LoVo (cell line): ENCODE measurements at places on chromosomes 16 and 17.

GRCh38 chr17:64315032-64315490, 52.0 kb upstream of the TEX2 start:
- no peak for DNase-seq

DNA sequence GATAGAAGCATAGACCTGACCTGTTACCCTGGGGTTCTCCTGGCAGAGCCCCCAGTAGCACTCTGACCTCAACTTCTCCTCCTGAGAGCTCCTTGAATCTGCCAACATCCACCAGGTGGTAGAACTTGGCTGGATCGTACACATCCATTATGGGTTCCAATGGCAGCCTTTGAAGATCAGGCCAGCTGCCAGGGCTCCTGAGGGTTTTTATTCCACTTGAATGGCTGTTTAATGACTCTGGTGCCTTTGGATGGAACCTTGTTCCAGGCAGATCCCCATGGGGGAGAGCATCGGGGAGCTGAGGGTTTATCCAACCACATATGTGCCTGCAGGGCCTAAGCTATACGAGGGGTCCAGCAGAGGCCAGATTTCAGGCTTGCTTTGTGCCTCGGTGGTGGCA, 47.1 kb upstream of the CLEC19A start:
- DNase-seq = no peak

GRCh38 chr17:64580384-64581315, 73.9 kb downstream of the CEP95 start:
- DNase-seq = no peak

GRCh38 chr17:32627239-32627996, 140.6 kb downstream of the CDK5R1 start:
- DNase-seq = no peak

GRCh38 chr16:57039148-57039812, 49.9 kb downstream of the NLRC5 start:
- no peak for DNase-seq

- DNase-seq = no peak
Observed at GRCh38 chr16:28986492-28986891, 1.6 kb downstream of the LAT start.

DNA sequence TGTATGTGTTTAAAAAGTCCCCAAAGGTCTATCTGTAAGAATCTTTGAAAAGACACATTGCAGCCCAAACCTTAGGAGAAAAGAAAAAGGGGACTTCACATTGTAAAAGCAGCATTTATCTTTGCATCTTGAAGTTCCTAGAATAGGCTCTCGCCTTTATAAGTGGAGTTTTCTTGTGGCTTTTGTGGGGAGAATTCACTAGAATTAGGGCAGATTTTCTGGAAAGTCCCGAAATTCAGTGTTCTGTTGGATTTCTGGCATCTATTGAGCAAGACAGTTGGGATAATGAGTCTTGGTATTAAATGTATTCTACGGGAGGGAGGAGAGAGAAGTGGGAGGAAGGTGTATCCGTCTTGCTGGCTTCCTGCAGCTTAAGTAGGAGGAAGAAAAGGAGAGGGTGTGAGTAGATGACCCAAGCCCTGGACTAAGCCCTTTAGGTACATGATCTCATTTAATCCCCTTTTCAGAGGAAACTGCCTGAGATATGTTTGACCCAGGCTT, 62.6 kb downstream of the PRKCA start:
- no peak for DNase-seq

DNA sequence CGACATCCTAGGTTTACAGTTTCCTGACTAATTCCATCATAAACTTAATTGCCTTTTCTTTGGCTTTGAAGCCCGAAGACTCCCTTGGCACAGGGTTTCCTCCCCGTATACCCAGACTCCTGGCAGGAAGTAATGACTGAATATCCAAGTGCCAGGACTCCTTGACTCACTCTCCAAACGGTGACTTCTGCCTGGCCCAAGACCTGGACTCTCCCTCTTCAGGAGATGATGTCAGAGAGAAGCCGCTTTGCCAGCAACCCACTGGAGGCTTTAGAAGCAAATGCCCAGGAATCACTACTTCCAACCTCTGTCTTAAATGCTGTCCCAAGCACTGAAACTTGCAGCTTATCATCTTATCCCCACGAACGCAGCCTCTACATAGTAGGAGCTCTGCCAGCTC, 146.5 kb downstream of the RGS9 start:
- peak; percentile 95 for DNase-seq

GRCh38 chr17:79944251-79944812, 91.3 kb downstream of the TBC1D16 start:
- no peak for DNase-seq

DNA sequence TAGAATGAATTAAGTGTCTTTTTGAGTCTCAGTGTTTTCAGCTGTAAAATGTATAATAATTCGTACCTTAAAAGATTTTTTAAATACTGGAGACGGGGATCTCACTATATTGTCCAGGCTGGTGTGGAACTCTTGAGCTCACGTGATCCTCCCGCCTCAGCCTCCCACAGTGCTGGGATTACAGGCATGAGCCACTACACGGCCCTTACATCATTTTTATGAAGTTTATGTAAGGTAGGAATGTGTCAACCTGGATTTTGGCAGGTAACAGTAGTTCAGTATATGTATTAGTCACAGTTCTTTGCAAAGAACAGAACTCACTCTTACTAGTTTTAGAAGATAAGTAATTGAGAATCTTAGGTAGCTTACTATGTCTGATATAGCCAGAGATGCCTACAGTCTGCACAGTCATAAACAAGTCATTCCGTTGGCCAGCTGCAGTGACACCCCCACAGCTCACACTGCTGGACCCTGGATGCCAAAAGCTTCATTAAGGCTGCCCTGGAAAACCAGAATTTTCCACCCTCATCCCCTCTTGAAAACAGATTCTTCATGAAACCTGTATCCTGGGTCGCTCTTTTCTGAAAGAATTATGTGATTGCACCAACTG, 583 bp upstream of the COX6A2 start:
- DNase-seq = no peak

- DNase-seq = no peak
Observed at GRCh38 chr17:73464447-73464846, 152.6 kb upstream of the CDC42EP4 start.

DNA sequence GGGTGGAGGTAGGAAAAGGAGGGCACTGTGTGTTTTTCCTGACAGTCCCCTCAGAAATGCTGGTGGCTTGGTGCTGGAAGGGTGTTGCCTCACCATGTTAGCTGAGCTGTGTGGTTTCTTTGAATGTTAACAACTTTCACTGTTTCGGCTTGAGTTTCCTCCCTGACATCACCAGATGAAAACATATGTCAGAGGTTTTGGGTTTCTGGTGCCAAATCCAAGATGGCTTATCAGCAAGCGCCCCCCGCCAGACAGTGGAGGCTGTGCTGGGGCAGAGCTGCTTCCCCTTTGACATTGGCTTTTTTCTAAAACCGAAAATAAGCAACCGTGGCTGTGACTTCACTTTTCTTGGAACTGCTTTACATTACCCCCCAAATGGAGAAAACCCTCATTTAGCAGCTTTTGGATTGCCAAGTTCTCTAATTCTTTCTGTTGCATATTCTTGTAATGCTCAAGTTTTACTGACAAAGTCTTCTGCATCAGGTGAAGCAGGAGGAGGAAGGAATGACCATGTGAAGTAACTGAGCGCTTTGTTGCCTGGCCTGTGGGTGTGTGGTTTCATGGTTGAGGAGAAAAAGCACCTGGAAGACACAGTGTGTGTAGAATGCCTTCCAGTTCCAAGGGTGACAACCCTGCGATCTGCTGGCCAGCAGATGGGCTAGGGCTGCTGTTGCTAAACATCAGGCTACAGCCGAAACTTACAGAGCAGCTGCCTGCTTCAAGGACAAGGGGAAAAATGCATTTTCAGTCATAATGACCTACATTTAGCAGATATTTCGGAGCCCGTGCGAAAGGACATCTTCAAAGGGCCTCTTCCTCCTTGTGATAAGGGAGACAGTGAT, 9.7 kb downstream of the RMI2 start:
- no peak for DNase-seq

DNA sequence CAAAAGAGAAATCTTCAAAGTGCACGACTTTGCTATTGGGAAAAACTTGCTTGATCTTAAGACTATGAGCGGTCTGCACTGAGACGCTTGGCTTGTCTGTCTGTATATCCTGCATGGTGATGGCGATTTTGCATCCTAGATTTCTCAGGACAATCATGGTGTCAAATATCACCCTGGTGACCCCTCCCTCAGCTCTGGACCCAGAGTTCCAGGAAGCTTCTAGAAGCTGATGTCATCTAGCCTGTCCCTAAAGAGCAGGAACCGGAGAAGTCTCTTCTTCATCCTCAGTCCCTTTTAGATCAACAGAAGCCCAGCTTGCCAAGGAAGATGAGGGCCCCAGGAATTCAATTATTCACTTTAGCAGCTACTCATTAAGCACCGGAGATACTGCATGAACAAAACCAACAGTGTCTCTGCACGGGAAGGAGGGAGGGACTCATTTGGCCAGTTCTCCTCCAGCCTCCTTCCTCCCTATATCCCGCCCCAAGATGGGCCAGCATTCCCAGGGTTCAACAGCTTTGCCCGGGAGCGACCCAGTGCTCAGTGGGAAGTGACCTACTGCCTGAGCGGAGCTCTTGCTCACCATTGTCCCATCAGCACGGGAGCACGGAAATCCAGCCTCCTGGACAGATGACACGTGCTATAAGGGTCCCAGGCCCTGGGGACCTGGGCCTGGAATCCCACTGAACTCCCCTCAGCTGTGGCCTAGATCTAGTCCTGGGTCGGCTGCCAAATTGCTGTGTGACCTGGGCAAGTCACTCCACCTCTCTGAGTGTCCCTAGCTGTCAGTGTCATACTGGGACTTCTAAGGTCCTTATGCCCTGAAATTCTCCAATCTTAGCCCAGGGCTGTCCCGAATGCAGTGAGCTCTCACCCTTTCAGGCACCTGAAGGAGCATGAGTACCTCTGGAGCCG, 3.8 kb downstream of the EMP2 start:
- no peak for DNase-seq

DNA sequence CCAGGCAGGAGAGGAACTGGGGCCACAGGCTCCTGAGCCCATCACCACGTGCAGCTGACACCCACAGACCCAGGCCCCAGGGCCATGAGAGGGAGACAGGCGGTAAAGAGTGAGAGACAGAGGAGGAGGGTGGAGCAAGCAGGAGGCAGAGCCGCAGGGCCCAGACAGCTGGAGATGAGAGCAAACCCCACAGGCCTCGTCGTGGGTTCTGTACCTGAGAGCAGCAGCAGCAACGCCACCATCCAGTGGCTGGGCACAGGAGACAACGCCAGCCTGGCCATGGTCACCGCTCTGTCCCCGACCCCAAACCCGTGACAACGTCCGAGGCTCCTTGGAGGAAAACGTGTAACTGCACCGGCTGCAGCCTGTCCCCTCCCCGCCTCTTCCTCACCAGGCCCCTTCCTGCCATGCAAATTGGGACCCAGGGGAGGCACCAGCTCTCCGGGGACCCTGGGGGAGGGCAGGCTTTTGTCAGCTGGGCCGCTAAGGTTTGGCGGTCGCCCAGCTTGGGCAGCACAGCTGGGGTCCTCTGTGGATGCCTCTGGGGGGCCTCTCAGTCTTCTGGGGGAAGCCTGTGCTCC, at the start of gene CD79B:
Gene CD79B, minus strand, starts transcription at position 351 of the 581 bp plus-strand sequence. Its CDS starts 70 bp downstream, at position 281.
- no peak for DNase-seq

DNA sequence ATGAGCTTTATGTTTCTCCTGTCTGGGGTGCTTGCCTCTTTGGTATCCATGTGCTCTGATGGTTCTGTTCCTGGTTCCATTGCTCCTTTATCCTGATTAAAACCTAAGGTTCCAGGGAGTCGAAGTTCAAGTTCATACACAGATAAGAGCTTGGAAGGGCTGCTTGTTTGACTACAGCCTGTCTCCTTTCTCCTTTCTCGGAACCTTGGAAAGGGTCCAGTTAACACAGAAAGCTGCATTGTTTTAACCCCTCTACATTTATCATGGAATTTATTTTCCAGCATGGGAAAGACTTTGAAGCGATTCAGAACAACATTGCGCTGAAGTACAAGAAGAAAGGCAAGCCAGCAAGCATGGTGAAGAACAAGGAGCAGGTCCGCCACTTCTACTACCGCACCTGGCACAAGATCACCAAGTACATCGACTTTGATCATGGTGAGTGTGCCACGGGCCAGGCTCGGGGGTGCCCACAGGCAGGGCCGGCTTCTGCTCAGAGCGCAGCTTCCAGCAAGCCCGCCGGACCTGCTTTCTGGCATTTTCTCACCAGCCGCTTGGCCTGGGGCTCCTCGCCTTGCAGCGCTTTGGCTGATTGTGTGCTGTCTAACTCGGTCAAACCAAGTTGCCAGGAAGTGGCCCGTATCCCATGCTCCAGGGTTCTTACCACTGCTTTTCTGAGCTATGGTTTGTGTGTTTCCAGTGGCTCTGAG, 19.9 kb downstream of the CRAMP1 start:
- DNase-seq = no peak

- no peak for DNase-seq
Observed at GRCh38 chr16:25035494-25036405, 20.6 kb upstream of the ARHGAP17 start.

DNA sequence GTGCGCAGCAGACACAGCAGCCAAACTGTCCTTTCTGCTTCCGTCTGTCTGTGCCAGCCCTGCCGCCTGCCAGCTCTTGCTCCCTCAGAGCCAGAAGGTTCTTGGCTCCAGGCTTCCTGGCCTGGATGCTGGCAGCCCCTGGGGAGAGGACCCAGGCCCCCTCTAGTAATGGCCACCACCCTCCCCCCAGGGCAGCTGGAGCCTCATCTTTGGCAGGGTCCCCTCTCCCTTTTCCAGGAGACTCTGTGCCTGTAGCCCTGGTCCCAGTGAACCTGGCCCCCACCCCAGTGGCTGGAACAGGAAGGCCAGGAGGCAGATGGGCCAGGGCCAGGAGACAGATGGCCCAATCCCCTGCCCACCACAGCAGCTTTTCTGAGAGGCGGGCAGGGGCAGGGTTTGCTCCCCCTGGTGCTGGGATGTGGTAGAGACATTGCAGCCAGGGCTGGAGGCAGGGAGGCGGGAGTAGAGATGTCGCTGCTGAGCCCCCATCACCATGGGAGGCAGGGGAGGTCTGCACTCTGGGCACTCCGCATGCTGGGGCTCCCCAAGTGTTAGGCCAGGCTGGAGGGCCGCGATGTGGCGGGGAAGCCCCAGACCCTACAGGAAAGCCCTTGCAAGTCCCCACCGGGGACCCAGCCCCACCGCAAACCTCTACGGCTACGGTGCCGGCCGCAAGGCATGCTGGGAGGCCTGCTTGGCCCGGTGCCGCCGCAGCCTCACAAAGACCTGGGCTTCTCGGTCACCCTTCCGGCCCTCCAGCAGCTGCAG, 16.7 kb downstream of the UNC13D start:
- DNase-seq = no peak
